ENCODE measurements at places on chromosomes 16 and 17.

DNA sequence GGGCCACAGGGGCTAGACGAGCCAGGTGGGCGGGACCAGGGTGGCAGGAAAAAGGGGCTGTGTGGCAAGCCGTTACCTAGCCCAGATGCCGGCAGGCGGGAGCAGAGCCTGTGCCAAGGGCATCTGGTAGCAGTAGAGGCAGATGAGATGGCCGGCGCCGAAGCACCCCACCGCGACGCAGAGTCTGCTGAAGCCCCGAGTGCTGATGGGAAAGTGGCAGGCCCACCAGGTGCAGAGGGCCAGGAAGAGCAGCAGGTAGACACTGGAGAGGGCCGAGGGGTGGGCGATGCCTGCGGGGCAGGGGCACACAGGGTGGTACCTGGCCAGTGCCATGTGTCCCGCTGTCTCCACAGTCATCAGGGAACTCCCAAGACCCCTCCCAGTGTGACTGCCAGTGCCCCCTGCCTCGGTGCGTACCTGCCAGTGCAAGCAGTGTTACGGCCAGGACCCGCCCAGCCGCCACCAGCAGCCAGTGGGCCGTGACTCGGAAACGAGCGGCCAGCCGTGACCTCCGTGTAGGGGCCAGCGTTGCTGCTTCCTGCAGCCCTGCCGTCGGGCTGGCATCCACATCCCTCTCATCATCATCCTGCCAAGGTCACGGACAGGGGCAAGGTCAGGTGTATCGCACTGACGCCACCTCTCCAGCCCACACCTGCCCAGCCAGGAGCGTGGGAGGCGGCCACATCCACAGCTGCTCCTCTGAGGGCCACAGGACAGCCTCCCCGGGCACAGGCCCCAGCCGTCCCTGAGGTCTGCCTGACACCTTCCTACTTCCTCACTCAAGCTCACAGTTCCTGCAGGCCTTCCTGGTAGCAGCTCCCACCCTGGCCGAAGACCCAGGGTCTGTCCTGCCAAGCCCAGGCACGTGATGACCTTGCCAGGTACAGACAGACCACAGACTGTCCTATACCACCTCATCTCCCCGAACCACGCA is 32.1 kb downstream of the CTU2 start:
- DNase-seq = no peak

DNA sequence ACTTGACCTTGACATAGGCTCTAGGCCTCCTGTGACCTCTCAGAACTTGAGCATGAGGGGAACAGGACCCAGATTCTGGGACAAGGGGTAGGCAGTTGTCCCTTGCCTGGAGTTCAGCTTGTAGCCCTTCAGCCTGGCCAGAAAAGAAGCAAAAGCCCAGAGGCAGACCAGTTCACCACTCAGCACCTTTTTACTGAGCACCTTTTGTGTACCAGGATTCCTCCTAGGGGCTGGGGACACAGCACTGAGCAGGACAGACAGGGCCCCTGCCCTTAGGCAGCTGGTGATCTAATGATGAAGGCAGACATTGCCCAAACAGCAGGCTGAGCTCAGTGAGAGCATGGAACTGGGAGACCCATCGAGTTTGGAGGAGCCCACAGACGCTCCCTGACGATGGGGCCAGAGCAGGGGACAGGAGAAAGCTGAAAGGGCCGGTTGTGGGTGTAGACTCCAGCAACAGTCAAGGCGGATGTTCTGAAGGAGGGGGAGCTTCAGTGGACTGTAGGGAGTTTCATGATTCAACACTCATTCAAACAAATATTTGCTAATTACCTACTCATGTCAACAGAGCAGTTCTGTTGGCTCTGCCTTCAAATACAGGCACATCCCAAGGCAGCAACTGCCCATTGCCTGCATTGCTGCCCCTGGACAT is 32.0 kb downstream of the SBK1 start:
- DNase-seq = no peak

- no peak for DNase-seq
Observed at GRCh38 chr16:86299882-86300610, 210.3 kb upstream of the FOXF1 start.

DNA sequence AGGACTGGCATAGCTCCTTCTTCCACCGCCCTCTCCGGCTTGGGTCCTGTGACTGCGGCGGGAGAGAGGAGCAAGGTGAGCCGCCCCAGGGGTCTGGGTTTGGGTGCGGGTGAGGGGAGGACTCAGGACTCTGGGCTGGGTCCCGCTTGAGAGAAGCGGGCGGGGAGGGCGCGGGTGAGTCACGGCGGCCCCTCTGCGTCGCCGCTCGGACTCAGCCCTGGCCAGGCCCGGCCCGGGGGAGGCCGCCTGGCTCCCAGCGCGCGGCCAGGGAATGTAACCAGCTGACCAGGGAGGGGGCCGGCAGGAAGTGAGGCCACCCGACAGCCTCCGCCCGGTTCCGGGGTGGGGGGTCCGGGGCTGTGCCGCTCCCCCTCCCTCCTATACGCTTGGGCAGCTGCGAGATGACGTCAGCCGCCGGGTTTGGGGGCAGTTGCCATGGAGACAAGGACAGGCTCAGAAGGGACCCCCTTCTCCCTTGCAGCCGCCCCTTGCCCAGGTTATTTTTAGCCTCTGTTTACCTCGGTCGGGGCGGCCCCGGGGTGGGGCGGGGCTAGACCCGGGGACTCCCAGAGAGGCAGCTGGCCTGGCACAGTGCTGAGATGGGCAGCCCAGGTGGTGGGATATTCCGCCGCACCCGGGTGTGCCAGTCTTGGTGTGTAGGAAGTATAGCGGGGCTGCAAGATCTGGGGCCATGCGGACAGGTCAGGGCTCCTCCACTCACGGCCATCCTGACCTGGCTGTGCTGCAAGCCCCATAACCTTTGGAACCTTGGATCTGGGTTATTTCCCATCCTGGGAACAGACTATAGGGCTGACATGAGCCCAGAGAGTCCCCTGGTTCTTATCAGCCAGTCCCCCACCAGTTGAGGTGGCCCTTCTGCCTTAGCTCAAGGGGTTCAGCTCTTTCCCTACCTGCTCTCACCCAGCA is 1.6 kb downstream of the RIPOR1 start:
- DNase-seq = peak; percentile 73

DNA sequence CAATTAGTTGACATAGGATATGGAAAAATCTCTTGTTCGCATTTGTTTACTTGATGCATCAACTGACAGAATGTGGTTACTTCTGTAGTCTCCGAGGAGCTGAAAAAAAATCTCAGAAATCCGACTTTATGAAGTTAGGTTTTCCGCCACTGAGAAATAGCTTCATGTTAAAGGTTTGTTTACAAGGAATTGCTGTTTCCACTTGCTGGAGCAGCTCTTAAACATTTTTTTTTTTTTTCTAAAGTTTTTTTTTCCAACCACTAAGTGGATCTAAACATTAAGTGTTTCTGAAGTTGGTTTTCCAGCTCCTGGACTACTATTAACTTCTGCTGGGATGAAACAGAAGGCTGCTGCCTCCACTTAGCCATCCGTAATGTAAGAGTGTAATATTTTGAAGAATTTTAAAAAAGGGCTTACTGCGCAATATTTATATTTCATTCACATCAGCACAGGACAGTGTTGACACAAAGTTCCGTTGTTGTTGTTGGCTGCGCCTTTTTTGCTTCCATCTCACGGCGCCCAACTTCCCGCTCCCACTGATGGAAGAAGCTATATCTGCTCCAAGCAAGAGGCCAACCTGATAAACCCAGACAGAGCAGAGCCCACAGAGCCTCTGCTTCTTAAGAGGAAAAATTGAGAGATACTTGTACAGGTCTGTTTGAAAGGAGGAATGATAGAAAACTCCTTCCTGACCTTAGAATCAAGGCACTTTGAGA is 167.7 kb upstream of the KCNJ16 start:
- DNase-seq = no peak

DNA sequence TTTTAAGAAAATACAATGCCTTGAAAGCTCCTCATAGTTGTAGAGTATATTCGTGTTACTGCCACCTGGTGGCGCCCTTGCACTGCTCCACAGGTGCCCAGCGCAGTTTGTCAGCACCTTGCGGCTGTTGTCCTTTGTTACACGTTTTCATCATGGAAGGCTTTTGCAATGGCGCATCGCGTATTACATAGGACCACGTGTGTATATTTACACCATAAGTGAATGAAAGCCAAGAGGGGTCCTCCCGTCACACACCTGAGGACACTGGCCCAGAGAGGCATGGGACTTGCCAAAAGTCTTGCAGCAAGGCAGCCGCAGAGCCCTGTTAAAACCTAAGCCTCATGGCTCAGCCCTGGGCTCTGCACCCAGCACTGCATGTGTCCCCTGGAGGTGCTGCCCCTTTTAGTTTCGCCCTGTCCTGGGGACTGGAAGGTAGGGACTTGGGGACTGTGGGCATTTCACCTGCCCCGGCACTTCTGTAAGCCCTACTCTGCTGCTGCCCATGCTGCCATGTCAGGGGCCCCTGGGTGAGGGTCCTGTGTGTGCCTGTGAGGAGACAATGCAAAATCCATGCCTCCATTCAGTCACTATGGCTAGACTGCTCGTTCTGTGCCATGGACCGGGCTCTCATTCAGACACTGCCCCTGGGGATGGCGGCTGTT is 24.3 kb downstream of the POLR3E start:
- peak; percentile 65 for DNase-seq

GRCh38 chr16:2234813-2235170 is 1.5 kb upstream of the DNASE1L2 start:
- DNase-seq = no peak

- DNase-seq = no peak
Observed at GRCh38 chr17:78130437-78131101, at the start of gene TMC8. TMC8 (plus strand) TSS chr17:78130771; CDS start chr17:78131589, 818 bp downstream.

GRCh38 chr17:30555942-30556341 is 78.7 kb downstream of the GOSR1 start:
- DNase-seq = no peak

DNA sequence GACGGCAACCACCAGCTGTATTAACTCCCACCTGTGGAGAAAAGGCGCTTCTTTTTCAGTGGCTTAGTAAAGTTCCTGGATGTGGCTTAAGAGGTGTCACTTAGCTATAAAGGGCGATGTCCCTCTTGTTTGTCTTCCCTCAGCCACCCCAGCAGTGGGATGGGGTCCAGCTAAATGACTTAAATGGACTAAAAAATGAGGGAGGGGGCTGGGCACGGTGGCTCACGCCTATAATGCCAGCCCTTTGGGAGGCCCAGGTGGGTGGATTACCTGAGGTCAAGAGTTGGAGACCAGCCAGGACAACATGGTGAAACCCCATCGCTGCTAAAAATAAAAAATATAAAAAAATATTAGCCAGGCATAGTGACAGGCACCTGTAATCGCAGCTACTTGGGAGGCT is 667.5 kb upstream of the RBFOX1 start:
- DNase-seq = no peak

GRCh38 chr17:47990962-47991731 is 20.2 kb downstream of the CDK5RAP3 start:
- no peak for DNase-seq

DNA sequence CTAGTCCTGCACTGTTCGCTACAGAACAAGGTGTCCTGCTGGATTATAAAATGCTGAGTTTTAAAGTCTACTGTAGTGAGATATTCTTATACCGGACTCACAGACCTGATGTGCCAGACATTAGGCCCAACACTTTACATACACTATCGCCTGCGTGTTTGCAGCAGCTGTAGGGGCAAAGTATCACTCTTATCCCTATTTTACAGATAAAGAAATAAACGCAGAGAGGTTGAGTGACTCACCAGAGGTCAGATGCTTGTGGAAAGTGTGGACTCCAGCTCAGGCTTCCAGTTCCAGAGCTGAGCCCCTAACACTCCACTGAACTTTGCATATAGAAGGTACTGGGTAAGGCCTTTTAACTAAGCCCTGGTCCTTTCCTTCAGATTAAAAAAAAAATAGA is 47.4 kb downstream of the PLXDC1 start:
- no peak for DNase-seq

DNA sequence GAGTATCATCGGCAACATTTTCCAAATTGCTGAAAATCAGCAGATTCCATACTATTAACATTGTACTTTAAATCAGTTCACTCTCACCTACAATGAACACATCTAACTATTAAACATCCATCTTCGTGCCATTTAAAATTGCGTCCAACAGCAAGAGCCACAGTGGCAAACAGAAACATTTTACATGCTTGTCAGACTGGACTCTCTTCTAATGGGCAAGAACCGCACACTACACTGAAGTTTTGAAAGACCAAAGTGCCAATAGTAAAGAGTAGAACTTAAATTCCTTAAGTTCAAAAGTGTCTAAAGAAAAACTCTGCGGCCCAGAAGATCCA is 652 bp downstream of the RPS15A start:
- DNase-seq = no peak

- DNase-seq = no peak
Observed at GRCh38 chr16:84567286-84567962, 50.5 kb downstream of the COTL1 start.

GRCh38 chr17:56744721-56745120 is 89.0 kb downstream of the C17orf67 start:
- peak; percentile 9 for DNase-seq

GRCh38 chr17:79645022-79645776 is 34.3 kb upstream of the RBFOX3 start:
- DNase-seq = no peak

DNA sequence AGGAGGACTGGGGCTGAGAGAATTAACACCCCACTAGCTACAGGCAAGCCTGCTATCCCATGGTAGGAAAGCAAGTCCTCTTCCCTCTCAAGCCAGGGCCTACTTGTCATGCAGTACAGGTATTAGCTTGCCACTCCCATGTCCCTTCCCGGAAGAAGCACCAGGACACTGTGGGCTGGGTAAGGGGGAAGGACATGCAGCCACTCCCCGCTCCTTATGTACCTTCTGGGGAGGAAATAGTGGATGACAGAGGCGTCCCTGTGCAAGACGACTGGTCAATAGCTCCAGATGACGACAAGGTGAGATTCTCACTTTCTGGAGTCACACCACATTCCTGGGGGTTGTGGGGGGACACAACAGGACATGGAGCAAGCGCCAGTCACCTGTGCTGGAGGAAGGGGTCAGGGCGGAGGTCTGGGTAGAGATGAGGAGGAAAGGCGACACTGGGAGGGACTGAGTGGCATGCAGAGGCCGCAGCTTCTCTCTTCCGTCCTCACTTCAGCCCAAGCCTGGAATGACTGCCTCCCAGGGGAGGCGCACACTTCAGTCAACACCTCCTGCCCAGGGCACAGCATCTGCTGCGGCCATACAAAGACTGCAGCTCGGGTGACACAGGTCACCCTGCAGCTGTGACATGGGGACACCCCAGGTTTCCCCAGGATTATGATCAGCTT is 15.1 kb upstream of the FOXJ1 start:
- DNase-seq = no peak

DNA sequence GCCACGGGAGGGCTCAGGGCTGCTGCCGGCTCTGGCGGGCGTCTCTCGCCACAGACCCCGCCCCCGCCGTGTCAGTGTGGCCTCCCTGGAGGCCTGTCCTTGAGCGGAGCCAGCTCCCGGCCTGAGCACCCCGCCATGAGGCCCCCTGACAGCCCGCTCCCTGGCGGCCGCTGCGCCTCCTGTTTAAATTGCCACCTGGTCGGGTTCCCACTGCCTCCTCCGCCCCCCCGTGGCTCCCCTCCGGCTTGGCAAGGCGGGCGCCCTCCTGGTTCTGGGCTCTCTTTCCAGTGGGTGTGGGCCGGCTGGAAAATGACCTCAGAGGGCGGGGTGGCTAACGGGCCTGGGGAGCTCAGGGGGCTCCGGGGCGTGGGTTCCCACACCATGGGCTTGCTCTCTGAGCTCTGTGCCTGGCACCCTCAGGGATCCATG is 42.1 kb upstream of the SSTR5 start:
- DNase-seq = no peak
